T-helper 22 cell (primary cell): ENCODE measurements at places on chromosomes 6 and 20.

GRCh38 chr6:145080651-145081050, 654.7 kb downstream of the EPM2A start:
- DNase-seq: no peak

GRCh38 chr6:21918041-21918440, 324.5 kb downstream of the SOX4 start:
- no peak for DNase-seq

DNA sequence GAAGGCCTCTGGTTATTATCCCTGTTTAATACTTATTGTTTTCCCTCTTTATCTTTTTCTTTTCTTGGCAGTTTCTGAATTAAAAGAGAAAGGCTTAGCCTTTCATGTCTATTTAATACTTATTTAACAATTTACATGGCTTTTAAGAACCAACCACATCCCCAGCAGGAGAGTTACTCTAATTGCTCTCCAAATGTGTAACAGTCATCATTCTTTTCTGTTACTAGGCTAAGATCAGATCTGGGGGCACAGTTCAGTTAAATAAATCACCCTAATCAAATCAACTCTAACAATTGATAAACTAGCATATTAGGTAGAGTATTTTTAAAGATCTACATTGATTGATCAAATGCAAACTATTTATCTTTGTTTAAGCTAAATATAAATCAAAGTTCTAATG, 54.1 kb upstream of the NT5E start:
- DNase-seq: no peak

DNA sequence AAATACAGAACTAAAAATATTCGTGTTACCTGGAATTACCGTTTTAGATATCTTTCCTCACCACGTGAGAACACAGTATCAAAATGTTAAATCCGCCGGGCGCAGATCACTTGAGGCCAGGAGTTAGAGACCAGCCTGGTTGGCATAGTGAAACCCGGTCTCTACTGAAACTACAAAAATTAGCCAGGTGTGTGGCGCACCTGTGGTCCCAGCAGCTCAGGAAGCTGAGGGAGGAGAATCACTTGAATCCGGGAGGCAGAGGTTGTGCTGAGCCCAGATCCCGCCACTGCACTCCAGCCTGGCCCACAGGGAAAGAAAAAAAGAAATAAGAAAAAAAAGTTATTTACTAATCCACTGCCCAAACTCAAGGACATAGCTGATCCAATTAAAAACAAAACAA, 4.8 kb upstream of the DDX43 start:
- DNase-seq: no peak

DNA sequence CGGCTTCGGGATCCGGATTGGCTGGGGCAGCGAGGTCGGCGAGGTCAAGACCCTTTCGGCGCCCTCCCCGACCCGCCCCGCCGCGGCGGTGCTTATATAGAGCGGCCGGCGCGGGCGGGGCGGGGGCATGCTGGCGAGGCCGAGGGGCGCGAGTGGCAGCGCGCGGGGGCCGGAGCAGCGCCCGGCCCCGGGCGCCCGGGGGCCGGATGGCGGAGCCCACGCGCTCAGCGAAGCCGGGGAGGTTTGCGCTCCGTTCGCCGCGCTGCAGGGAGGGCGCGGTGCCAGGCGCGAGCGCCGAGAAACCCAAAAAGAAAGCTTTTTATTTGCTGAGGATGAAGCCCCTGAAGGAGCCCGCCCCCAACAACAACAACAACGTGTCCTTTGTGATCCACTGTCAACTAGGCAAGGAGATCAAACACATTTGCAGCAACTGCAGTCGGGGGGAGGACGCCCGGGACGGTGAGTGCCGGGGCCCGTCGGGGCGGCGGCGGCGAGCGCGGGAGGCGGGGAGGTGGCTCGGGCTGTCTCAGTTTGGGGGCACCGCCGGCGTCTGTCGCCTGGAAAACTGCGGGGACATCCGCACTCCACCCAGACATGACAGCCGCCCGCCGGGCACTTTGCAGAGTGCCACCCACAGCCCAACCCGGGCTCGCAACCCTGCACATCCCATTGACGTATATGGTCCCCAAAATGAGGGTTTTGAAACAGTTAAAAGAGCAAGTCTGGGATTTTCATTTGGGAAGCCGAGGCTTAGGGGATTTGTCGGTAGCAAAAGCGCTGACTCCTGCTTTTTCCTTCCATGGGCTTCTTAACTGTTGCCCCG, 297.3 kb downstream of the PHACTR1 start:
- no peak for DNase-seq

DNA sequence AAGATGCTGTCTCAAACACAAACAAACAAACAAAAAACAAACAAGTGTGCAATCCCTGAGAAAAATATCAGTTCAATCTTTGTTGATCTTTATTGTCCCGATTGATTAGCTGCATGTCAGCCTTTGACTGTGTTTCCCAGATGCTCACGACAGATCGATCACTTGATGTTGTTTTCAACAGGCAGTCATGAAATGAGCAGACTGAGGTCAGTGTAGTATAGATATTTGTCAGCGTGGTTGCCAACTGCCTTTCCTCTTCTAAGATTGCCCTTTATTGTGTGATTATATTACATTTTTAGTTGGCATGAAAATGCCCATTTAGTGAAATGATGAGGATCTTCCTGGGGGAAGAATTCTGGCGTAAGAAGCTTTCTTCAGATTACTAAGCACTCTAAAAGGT, 25.6 kb downstream of the UTRN start:
- no peak for DNase-seq

- no peak for DNase-seq
Observed at GRCh38 chr20:63602321-63602720, 24.6 kb downstream of the GMEB2 start.

- DNase-seq: no peak
Observed at GRCh38 chr20:32858701-32859372, at the start of gene EFCAB8. Gene EFCAB8 (plus strand): TSS chr20:32858923. CDS start chr20:32863793, 4,870 bp downstream.
